ENCODE measurements at places on chromosomes 2 and 18. TPM values are rescaled to one million over a fixed set of nuclear protein-coding genes. Genes with fewer than 3 reads are reported as not detected.

Gene TPO
- total RNA-seq: not detected

Gene ZNF804A
- total RNA-seq: 11.5 TPM

Gene TMEM150A
- 3.1 TPM for total RNA-seq

Gene SPP2
- not detected for total RNA-seq

Gene RAB17
- total RNA-seq: 0.12 TPM

Gene COLEC11
- not detected for total RNA-seq

Gene MYL12B
- total RNA-seq: 397 TPM

Gene ERICH2
- total RNA-seq: 0.33 TPM

Gene ERMN
- total RNA-seq: not detected
